ENCODE measurements at places on chromosomes 3 and 15.

- no peak for DNase-seq
Measured at GRCh38 chr15:83304861-83305703, 20.6 kb upstream of the BNC1 start.

DNA sequence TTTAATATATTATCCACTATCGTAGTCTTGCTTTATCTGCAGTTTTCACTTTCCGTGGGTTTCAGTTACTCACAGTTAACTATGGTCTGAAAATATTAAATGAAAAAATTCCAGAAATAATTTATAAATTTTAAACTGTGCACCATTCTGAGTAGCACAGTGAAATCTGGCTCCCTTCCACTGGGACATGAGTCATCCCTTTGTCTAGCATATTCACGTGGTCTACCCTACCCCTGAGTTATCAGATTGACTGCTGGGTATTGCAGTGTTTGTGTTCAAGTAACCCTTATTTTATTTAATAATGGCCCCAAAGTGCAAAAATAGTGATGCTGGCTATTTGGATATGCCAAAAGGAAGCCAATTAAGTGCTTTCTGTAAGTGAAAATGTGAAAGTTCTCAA lies 539.5 kb upstream of the AGTR1 start:
- no peak for DNase-seq

DNA sequence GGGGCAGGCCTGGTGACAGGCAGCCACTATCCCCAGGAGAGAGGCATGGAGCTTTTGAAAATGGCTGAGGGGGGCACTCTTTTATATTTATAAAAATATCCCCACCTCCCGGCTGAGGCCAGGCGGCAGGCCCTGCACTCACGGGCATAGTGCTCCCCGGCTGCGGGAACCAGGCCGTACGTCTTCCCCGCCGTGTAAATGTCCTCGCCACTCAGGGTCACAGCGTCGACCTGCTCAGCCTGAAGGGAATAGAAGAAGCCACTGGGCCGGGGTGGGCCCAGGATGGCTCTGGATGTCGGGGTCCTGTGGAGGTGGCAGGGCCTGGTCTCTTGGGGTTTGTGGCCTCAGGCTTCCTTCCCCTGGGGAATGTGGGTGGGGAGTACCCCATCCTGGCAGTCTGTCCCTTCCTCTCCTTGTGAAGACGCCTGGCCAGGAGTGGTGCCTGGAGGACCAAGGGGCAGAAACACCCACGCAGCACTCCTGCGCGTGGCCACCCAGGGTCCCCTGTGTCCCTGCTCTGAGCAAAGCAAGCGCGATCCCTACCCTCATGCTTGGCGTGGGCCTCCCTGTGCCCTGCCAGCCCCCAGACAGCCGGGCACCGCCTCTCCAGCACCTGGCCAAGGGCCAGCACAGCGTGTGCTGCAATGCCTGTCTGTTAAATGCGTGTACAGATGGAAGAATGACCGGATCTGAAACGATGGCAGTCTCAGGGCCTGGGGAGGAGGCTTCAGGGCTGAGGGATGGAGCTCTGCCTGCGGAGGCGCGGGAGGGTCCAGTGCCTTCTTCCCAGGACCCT lies 18.9 kb downstream of the MELTF start:
- DNase-seq = no peak

DNA sequence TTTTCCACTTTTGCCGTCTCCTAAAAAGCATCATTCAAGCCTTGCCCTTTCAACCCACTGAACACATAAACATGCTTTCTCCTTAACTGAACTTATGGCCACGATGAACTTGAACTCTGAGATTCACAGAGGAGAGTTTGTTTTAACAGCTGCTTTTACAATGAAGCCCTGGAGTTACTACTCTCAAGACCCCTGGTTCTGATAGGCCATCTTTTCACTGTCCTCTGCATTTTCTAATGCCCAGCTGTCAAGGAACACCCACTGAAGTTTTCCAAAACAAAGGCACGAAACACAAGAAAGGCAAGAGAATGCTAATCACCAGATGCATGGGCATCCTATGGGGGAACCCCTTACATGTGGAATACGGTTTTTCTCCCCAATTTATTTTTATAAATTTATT lies 100.8 kb downstream of the ADAMTS9 start:
- DNase-seq = no peak

DNA sequence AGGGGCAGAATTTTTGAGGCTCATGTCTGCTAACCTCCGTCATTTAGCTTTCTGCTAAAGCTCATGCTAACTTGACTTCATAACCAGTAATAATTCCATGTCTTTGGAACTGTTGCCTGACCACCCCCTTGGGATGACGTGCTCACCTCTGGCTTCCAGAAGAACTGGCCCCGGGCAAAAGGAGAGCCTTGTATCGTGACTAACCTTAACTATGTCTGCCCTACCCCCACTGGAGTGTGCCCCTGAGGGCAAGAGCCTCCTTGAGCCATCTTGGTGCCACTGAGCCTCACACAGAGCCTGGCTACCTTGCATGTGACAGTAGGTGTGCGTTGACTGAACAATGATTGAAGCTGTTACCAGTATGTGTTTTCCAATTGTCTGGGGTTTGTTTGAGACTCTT lies 4.7 kb downstream of the LRRK1 start:
- DNase-seq = no peak

DNA sequence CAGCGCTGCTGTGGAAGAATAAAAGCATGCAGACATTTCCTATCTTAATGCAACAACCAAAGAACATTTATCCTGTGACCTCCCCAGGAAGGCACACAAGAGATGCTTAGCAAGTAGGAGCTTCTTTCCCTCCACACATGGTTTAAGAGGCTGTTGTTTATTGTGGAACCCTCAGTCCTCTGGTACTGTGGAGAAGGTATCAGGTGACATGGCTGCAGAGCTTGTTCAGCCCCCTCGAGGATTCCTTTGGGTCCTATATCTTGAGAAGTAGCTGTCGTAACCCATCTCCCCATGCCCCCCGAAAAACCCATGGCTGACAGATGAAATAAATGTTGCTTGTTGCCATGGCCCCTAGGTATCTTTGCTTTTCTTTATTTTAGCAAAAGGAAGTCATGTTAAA lies 20.3 kb upstream of the ETV5 start:
- DNase-seq = no peak

- DNase-seq = no peak
Measured at GRCh38 chr3:111666041-111666735, 71.0 kb upstream of the ZBED2 start.
